CD8-positive, alpha-beta T cell (primary cell): ENCODE measurements at places on chromosomes 11 and 22.

- no peak for DNase-seq
Observed at GRCh38 chr11:31499576-31500178, 9.7 kb downstream of the IMMP1L start.

DNA sequence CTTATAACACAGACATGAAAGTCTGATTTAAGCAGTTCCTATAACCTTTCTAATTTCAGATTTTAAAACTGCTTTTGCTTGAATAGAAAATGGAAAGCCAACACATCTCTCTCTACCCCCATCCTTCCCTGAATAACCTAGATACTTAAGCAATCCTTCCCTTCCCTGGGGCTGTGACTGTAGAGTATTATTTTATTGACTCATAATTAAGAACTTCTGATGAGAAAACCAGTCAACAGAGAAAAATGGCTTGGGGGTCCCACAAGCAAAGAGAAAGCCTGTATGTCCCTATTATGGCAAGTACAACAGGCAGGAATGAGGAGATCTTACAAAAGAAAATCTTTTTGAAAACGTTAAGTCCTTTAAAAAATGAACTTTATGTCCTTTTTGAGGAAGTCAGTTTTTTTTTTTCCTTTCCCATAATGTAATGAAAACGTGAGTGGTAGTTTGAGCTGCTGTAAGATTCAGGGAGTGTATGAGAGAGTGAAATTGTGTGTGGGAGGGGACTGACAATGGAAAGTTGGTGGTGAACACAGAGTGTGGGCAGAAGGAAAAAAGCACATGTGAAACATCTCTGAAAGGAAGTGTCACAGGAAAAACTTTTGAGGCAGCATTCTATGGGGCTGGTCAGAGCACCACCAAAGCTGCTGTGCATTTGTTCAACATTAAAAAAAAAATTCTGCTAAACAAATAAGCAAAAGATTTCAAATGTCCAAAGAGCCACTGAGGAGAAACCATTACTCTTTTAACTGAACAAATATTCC, 154.6 kb downstream of the MAML2 start:
- DNase-seq = no peak

DNA sequence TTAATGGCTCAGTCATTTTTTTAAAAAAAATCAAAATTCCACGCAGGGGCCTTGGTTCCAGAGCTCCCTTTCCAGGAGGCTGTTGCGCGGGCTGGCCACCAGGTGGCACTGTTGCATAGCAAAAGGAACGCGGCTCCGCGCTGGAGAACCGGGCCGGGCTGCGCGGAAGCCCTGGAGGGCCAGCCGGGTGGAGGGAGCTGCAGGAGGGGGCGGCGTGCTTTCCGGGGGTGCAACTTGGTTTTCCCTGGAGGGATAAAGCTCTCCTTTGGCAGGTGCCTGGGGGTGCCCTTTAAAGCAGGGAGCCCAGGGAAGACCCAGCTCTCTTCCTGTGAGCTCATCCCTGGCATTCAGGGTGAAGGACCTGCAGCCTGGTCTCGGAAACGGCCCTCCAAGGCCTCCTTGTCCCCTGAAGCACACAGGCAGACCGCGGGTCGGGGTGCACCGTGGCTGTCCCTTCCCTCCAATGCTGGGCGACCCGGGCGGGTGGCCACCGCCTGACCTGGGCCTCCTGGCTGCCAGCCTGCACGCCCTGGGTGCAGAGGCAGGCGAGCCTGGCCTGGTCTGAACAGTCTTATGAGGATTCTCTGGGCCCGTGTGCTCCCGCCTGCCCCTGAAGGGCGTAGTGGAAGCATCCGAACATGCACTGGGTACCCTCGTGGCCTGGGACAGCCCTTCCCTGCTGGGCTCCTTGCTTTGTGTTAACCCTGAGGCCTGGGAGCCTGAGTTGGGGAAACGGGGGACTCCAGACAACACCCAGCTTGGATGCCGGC, 23.4 kb downstream of the KRTAP5-5 start:
- peak; percentile 86 for DNase-seq

GRCh38 chr11:11847082-11847481, 5.3 kb downstream of the USP47 start:
- DNase-seq = no peak
